ENCODE measurements at places on chromosomes 13 and 19.

GRCh38 chr13:80173224-80173623, 167.7 kb downstream of the SPRY2 start:
- no peak for DNase-seq

DNA sequence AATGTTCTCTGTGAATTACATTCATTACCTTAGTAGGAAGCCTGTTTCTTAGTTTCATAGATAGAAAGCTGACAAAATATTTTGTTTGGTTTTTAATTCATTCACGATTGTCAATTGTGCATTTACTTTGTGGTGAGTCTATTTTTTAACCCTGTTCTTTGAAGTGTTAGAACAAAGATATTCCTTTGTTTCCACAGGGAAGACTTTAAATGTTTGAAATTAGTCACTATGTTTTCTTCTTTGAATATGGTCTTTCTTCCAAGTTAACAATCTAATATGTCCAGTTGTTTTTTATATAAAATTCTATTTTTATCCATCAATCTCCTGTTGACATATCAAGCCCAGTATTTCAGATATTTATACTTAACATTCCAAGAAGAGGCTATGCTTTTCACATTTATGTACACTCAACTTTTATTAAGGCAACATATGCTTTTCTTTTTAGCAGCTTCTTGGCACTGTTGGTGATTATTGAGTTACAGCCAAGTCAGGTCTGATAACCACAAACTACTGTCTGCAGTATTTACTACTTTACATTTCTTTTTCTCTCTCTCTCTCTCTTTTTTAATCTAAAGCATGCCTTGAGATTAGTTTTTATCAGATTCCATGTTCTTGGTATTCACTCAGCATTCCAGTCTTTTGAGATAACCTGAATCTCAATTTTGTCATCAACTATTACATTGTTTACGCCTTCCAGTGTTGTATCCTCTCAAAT, 812.8 kb upstream of the SLC10A2 start:
- DNase-seq, result no peak

DNA sequence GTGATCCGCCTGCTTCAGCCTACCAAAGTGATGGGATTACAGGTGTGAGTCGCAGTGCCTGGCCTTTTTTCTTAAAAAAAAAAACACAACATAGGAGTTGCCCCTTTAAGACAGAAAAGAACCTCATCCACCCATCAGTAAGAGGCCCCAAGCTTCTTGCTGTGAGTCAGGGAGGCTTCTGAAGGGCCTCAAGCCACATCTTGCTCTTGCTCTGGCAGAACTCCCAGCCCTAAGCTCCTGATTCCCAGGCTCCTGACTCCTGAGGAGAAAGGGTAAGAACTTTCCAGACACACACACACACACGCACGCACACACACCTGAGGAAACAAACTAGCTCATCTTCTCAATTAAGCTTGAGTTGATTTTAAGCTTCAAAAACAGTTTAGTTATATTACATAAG, 6.9 kb downstream of the ETFB start:
- no peak for DNase-seq

- DNase-seq, result no peak
Observed at GRCh38 chr13:94181461-94182107, 297.9 kb downstream of the DCT start.

DNA sequence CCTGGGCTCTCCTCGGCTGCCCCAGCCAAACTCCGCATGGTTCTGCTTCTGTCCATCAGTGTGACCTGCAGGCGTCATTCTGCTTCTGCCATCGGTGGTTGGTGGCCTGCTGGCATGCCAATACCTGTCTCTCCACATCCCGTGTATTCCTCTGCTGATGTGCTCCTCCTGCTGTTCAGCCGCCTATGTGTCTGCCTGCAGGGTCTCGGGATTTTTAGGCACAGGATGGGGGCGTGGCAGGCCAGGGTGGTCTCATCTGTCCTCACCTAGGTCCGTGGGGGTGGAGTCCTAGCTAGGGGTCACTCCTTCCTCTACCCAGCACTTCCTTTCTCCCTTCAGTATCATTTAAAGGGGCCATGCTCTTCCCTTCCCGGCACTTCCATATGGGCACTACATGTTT, 33.0 kb upstream of the SGCG start:
- DNase-seq, result no peak

Measured in GM10248 (cell line).